ENCODE measurements at places on chromosomes 12 and 14.

GRCh38 chr14:77485901-77486678 lies 12.5 kb downstream of the ISM2 start:
- DNase-seq: no peak

GRCh38 chr12:69474456-69474855 lies 4.3 kb downstream of the FRS2 start:
- DNase-seq: no peak

GRCh38 chr12:65826353-65827171 lies 2.3 kb downstream of the HMGA2 start:
- no peak for DNase-seq

DNA sequence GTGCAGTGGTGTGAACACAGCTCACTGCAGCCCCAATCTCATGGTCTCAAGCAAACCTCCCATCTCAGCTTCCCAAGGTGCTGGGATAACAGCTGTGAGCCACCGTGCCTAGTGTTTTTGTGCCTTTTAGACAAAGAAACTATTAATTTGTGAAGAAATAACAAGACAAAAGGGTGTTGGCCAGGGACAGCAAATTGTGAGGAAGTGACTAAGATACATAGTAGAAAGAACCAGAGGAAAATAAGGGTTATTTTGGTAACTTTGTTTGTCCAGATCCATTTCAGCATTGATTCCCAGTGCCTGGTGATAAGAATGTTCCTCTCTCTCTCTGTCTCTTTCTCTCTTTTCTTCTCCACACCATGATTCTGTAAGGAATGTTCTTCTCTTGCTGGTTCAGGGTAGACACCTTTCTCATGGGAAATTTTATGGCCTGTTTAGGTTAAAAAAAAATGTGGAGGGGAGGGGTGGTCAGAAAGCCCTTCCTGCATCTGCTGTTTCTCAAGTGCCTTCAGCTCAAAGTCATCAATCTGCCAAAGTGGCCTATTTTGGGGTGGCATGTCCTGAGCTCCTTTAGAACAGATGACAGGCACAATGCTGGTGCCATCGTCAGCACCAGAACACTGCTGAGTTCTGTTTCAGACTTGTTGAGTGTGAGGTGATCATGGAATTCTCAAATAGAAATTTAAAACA lies 184.4 kb upstream of the EEA1 start:
- DNase-seq: no peak

DNA sequence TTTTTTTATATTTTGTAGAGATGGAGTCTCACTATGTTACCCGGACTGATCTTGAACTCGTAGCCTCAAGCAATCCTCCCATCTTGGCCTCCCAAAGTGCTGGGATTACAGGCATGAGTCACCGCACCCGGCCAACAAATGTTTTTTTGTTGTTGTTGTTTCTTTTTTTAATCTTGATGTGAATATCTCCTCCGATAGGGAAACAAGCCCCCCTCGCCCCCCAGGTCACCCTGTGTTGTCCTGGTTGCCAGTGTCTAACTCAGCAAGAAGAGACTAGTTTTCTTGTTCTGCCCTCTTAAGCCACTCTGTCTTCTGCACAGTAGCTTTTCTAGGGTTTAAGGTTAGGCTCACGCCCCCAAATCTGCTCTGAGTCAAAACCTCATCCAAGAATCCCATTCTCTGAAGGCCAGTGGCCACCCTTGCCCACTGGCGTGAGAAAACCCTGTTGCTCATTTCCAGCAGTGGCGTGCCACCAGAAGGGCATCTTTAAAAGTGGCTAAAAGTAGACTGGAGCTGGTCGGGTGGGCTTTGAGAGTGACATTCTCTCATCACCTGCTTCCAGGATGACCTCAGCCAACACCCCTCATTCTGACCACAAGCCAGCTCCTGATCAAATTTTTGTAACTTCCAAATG lies 42.7 kb downstream of the C14orf132 start:
- no peak for DNase-seq

- no peak for DNase-seq
These were observed 87.6 kb upstream of the CLMN start for GRCh38 chr14:95407354-95407753.

DNA sequence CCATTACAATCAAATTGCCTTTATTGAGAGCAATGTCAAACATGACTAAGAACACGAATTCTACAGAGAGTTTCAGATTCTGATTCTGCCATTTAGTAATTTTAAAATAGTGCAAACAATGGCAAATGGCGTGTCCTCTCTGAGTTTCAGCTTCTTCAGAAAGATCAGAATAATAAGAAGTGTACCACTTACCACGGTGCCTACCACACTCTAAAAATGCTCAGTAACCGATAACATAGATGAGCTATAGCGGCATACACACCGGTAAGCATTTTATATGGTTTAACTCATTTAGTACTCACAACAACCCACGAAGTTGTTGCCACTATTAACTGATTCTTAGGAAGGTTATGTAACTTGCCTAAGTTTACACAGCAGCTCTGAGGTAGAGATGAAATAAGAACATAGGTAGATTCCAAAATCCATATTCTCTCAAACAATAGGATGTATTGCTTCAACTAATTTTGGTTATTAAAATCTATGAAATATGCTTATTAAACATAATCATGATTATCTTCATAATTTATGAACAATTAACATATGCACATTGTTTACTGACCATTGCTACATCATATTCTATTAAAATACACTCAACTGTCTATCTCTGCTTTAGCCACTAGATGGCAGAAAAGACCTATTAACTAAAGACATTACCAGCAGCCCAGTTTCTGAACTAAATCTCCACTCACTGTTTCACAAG lies 38.3 kb downstream of the SLC6A15 start:
- no peak for DNase-seq

GRCh38 chr14:29310757-29311156 lies 544.2 kb downstream of the FOXG1 start:
- no peak for DNase-seq

DNA sequence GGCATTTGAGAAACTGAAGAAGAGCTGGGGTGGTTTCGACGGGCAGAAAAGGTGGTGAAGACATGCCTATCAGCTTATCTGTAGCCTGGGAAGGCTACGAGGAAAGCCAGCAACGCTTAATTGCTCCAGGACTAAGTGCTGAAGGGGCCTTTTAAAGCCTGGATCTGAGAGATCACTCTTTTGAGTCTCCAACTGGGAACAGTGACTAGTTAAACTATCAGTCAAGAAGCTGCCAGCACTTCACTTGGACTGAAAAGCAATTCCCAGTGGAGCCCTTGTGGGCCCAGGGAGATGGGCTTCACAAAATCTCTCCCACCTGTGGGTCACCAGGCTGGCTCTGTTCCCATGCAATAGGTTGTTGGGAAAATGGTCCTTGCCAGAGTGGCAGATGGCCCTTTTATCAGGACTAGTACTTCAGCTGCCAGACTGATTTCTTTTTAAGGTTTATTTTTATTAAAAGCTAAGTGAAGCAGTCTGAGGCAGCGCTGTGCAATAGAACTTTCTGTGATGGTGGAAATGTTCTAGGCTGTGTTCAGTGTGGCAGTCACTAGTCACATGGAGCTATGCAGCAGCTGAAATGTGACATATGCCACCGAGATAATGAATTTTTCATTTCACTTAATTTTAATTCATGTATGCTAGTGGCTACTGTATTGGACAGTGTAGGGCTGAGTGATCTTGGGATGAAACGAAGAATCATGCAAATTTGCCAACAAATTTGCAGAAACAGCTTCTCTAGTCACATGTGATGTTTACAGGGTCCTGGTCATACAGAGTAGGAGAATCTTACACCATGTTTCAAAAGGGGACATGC lies 276.8 kb downstream of the PCNX1 start:
- DNase-seq: no peak

GRCh38 chr12:3040026-3040656 lies 37.0 kb upstream of the TSPAN9 start:
- no peak for DNase-seq
